ENCODE measurements at places on chromosomes 3 and 15.

GRCh38 chr3:189953551-189953950 lies 167.1 kb downstream of the P3H2 start:
- DNase-seq: no peak

GRCh38 chr3:12454816-12455121 lies 29.5 kb upstream of the TSEN2 start:
- no peak for DNase-seq

DNA sequence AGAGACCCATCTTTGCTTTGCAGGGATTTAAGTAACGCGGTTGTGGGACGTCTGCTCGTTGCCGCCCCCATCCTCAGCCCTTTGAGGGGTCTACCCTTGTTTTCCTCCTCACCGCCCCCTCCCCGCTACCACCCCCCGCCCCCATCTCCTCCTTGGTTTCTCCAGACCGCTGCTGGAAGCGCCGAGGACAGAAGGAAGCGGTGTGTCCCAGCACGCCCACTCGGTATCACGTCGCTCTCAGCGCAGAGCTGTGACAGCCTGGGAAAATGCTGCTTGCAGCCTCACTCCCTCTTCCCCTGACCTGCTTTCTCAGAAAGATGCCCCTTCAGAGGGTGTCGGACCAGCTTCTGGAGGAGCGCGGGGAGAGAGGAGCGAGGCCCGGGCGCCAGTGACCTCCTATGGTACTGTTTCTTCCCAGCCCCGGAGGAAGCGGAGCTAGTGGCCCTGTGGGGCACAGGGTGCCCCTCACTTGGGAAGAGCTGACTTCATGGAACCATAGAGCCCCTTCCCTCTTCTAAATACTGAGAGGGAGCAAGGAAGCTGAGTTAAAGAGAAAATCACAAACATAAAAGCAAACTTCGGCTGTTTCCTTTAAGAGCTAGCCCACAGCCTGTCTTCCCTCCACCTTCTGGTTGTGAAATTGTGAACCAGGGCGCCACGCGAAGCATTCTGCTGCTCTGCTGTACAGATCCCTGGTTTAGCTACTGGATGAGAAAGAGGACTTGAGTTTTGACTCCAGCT lies 698 bp downstream of the IL1RAP start:
- DNase-seq: peak; percentile 26

- peak; percentile 52 for DNase-seq
Observed at GRCh38 chr3:177449360-177450006, 252.2 kb upstream of the TBL1XR1 start.

GRCh38 chr3:3280396-3280795 lies 100.9 kb upstream of the CRBN start:
- DNase-seq: no peak

Data from stimulated activated effector memory CD8-positive, alpha-beta T cell treated with anti-CD3 and anti-CD28 coated beads, Interleukin-12 subunit alpha, Interleukin-12 subunit beta, amount 100 ng/mL, for 72 hours (primary cell).